ENCODE measurements at places on chromosomes 7 and 10.

- no peak for DNase-seq
These were observed 22.7 kb downstream of the CISD1 start for GRCh38 chr10:58291538-58292174.

DNA sequence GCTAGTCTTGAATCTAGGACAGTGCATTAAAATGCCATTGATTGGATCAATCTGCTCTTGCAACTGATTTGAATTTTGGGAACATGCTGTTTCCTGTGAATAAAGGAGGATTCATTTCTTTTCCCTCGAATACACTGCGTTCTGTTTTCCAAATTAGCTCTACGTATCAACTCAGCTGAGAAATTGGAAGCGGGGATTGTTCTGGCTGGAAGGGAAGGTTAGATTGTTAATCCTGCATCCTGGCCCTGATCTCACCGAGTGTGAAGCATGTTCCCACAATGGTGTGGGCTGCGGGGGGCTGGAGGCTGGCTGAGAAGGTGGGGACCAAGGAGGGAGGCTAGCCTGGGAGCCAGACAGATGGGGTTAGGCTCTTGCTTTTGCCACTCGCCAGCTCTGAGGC lies 17.6 kb downstream of the HTRA1 start:
- DNase-seq, result no peak

GRCh38 chr10:126068322-126068721 lies 172.0 kb downstream of the FANK1 start:
- no peak for DNase-seq

DNA sequence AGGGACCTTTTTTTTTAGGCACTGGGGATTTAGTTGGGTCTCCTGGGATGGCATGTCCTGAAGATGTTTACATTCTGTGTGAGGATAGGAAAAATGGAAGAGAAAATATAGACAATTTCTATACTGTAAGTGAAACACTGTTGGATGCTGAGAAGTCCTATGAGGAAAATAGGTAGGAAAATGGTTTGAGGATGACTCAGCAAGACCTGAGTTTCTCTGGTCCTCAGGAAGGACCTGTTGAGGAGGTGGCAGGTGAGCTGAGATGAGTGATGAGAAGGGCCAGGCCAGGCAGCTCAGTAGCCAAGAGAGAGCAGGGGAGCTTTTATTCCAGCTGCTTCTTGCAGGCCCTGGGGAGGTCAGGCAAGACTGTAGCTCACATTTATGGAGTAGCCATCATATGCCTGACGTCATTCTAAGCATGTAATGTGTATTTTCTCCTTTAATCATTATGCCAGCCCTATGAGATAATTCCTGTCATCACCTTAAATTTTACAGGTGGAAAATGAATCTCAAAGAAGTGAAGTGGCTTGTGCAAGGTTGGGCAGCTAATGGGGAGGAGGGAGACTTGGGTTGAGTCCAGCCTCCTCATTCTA lies 19.1 kb upstream of the LRRC18 start:
- DNase-seq, result no peak

- DNase-seq, result no peak
These were observed 150.2 kb upstream of the FZD8 start for GRCh38 chr10:35792291-35792690.

DNA sequence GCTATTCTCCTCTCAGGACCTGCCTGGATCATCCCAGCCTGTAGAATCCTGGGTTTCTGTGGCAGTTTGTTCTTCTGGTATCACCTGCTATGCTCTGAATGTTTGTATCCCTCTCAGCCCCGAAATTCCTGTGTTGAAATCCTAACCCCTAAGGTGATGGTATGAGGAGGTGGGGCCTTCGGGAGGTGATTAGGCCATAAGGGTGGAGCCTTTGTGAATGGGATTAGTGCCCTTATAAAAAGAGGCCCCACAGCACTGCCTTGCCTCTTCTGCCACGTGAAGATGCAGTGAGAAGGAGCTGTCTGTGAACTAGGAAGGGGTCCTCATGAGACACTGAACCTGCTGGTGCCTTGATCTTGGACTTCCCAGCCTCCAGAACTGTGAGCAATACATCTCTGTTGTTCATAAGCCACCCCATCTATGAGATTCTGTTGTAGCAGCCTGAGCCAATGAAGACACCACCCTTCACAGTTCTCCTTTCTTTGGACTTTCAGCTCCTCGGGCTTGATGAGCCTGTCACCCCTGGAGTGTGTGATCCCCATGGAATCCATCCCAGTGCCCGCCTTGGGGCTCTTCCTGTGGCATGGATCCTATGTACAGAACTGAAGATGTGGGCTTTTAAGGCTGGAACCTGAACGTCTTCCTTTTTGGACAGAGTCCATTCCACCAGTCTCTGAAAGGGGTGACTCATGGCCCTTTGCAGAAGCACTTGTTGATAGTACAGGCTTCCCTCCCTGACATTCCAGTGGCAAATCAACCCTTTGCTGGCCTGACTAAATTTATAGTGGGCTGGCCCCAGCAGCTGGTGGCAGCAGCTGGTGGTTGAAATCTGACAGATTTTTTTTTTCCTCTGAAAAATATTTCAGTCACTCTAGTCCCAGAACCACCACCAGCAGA lies 138.0 kb downstream of the TACC2 start:
- DNase-seq, result no peak

GRCh38 chr7:32941681-32942414 lies 15.4 kb upstream of the FKBP9 start:
- DNase-seq, result no peak

DNA sequence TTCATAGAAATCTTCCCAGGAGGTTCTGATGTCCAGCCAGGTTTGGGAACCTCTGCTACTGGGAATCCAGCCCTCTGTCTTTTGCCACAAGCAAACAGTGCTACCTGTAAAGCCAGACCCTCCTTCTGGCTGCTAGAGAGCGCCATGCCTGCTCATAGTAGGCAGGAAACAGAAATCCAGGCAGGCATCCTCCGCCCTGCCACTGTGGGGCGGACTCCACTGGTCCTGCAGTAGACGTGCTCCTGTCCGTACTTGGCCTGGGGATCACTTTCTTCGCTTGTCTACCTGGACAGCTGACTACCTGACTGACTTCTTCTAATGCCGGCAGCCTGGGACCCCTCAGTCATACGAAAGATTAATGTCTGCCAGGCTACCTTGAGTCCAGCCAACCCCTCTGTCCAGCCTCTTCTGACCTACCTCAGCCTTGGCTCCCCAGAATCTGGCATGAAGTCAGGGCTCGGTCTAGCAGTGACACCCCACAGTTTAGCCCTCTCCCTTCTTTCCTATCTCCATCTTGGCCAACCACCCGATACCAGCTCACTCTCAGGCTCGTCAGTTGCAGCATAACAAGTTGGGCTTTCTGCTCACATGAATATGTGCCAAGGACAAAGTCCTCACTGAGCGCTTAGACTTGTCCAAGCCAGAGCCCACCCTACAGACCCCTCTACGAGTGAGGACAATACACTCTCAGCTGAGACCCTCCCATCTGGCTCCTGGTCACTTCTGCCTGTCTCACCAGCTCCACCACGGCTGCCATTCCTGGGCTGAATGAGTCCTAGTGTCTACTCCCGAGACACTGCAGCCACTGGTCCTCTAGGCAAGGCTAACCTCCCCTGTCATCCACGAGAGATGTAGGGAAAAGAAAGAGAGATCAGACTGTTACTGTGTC lies 43.9 kb upstream of the OPALIN start:
- DNase-seq, result no peak

DNA sequence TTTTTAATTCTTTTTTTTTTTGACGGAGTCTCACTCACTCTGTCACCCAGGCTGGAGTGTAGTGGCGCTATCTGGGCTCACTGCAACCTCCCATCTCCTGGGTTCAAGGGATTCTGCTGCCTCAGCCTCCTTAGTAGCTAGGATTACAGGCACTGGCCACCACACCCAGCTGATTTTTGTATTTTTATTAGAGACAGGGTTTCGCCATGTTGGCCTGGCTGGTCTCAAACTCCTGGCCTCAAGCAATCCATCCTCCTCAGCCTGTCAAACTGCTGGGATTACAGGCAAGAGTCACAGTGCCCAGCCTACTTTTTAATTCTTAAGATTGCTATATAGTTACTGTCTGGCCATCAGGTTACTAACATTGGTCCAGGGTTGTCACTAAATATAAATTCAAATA lies 59.6 kb downstream of the ZNF277 start:
- DNase-seq, result no peak

DNA sequence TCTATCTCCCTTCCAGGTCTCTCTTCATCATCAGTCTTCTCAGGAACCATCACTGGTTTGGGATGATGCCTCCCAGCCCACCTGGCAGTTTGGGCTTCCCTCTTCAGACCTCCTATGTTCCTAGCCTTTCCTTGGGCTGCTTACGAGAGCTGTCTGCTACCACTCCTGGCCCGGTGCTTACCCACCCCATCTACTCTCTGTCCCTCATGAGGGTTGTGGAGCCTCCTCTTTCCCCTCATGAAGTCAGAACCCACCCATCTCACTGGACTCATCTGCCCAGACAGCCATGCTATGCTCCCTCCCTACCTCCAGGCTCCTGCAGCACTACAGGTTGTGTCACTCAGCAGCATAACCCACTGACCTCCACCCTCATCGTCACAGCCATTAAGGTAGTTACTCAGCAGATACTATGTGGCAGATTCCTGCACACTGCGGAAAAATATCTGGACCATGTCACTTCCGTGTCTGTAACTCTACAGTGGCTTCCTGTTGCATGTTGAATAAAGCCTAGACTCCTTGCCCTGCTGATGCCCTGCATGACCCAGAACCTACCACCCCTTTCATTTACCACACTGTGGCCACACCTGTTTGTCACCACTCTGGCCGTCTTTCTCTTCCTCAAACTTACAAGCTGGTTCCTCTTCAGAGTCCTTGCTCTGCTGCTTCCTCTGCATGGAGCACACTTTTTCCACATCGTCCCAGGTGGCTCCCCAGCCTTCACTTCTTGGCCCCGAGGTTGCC lies 2.0 kb downstream of the DBNL start:
- DNase-seq, result no peak

Measured in epithelial cell of prostate (primary cell).